ENCODE measurements at places on chromosomes 2 and 18.

GRCh38 chr2:233418761-233419546 lies 64.7 kb downstream of the DGKD start:
- peak; percentile 27 for DNase-seq

- DNase-seq: peak; percentile 5
These were observed 191.9 kb upstream of the TCF4 start for GRCh38 chr18:55779691-55780585.

DNA sequence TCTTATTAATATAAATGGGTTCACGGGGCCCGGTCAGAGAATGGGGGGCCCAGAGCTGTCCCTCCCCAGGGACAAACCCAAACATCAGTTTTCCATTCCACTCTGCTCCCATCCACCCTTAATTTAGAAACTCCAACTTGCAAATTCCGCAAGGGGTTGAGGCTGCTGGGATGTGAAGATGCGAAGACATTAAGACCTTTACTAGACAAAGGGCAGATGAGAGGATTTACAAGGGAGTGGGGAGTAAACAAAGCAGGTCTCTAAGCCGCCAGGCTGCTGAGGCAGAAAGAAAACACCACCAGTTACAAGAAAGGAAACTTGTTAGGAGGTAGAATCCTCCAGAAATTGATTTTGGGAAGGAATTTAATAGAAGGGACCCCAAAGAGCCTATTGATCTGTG lies 33.1 kb downstream of the MARCO start:
- DNase-seq: no peak

GRCh38 chr2:138267902-138268254 lies 233.7 kb upstream of the SPOPL start:
- DNase-seq: no peak

DNA sequence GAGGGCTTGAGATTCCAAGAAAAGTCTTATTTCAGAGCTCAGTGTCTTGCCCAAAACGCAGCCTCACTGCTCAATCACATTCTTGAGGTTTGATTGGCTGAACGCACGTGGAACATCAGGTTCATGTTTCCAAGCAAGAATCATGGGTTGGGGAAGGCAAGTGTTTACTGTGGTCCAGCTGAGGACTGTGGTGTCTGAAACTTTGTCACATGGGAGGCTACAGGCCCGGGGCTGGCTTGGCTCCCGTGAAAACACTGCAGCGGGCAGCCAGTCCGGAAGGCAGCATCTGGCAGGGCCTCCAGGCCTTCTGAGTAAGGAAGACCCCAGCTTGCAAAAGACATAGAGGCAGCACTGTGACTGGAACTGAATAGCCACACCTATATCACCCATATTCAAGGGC lies 84.7 kb downstream of the POLR1A start:
- peak; percentile 89 for DNase-seq

GRCh38 chr2:161033059-161033660 lies 127.1 kb upstream of the TANK start:
- DNase-seq: no peak

- no peak for DNase-seq
These were observed 308.2 kb downstream of the PIEZO2 start for GRCh38 chr18:10841203-10841602.

GRCh38 chr2:72135921-72136320 lies 11.7 kb downstream of the CYP26B1 start:
- no peak for DNase-seq
